Fibroblast of skin of right quadriceps (primary cell): ENCODE measurements at places on chromosomes 4 and X.

GRCh38 chr4:78298618-78299017 is 241.5 kb downstream of the FRAS1 start:
- peak; percentile 87 for DNase-seq

DNA sequence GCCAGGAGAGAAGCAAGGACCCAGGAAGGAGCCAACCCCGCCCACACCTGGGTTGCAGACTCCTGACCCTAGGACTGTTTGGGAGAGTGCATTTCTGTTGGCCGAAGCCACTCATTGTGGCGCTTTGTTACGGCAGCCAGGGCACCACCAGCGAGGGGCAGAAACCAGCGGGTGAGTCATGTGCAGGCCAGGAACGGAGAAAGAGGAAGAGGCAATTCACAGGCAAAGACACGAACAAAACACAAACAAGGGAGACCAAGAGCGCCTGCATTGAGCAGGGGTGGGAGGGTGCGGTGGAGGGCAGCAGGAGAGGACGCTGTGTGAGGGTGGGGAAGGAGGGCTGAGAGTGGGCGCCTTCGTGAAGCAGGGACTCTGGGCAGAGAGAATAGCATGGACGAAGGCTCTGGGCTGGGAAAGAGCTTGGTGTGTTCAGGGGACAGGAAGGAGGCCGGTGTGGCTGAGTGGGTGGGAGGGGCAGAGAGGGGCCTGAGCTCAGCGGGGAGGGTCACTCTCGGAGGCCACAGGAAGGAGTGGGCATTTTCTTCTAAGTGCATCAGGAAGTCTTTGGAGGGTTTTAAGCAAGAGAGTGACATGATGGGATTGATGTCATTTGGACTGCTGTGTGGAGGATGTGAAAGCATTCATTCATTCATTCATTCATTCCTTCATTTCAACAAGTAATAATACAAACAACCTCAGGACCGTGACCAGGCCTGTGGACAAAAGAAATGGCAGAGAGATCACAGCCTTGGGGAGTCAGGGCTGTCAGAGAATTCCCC is 12.2 kb upstream of the WFS1 start:
- DNase-seq, result no peak

DNA sequence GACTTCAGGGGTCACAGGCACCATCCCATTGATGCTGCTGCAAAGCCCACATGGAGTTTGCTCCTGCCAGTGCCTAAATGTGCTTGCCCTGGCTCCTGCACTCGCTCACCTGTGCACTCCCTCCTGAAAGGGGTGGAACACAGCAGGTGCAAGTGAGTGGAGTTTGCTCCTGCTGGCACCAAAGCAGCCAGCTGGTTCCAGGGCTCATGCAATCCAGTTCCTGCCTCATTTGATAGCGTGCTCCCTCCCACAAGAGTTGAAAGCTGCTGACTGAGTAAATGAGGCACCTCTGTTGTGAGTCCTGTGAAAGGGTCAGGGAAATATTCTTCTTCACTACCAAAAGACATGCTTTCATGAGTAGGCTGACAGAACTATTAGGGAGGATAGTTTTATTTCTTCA is 30.5 kb downstream of the CXCL8 start:
- DNase-seq, result no peak

DNA sequence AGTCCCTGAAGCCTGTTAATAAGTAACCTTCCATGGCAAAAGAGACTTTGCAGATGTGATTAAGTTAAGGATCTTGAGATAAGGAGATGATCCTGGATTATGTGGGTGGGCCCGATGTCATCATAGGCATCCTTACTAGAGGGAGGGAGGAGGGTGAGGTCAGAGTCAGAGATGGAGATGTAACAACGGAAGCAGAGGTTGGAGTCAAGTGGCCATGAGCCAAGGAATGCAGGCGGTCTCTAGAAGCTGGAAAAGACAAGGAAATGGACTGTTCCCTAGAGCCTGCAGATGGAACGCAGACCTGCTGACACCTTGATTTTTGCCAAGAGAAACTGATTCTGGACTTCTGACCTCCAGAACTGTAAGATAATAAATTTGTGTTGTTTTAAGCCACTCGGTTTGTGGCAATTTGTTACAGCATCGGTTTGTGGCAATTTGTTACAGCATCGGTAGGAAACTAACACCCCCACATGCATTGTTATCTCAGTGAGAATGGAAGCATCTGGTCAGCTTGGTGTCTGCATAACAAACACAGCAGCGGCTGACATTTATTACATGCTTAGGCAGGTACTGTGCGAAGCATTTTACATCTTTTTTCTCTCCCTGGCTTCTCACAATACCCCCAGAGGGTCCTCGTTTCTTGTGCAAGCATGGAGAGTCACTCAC is 55.6 kb downstream of the CLDN34 start:
- peak; percentile 55 for DNase-seq

GRCh38 chr4:54497947-54498346 is 159.8 kb upstream of the KIT start:
- no peak for DNase-seq

DNA sequence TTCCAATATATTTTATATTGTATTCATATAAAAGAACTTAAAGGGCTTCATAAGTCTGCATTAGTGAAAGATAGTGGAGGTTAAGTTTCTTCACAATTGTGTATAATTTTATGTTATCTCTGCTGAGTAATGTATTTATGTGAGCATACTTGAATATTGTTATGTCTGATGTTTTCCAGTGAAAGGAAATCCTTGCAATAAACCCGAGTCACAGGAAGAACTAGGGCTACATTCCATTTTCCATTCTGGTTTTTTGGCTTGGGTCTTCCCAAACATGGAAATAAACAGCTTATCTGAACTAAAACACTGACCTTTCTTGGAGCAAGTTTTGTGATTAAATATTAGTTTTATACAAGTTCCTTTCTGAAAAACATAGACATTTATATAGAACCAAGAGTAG is 231.3 kb upstream of the GPRIN3 start:
- DNase-seq, result no peak

DNA sequence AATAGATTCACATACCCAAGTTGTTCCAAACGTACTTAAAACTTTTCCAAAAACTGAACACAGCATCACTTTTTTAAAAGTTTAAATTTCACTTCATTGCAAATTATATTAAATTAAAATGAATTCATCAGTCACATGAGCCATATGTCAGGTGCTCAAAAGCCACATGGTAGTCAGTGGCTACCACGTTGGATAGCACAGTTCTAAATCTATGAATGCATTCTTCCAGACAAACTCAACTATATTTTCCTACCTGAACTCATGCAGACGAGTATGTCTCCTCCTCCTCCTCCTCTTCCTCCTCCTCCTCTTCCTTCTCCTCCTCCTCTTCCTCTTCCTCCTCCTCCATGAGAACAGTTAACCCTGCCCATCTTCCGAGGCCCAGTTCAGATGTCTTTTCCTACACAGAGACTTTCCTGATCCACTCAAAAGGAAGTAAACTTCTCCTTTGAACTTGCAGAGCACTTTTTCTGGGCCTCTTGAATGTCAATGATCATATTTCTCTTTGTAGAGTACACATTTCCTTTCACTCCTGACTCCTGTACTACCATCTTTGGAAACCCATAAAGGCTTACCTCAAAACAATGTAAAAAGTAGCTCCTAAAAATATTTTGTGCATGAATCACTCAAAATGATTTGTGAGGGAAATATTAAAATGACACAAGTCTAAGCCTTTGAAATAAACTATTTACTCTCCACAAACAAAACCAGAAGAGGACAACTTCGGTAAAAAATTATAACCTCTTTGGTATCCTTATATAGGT is 172.6 kb downstream of the AMELX start:
- DNase-seq, result peak; percentile 23

GRCh38 chr4:79290376-79290775 is 35.5 kb downstream of the NAA11 start:
- no peak for DNase-seq

- DNase-seq, result no peak
These were observed 6.8 kb upstream of the SORCS2 start for GRCh38 chr4:7185487-7186030.

- DNase-seq, result no peak
These were observed 412.7 kb downstream of the KCNIP4 start for GRCh38 chr4:21535898-21536297.

DNA sequence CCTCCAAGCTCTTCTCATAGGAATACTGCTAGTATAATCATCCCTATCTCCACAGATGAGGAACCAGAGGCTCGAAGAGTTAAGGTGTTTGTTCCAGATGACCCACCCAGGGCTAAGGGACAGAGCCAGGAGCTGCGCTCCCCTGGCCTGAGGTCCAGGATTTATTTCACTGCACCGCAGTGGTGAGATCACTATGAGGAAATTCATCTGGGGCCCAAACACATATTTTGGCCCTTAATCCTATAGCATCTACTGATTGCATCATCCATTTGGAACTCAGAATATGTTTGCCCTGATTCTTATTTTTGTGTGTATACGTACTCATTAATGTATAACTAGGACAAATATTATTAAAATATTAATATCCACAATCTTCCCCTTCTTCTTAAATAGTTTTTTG is 100.1 kb upstream of the RBPJ start:
- peak; percentile 79 for DNase-seq

DNA sequence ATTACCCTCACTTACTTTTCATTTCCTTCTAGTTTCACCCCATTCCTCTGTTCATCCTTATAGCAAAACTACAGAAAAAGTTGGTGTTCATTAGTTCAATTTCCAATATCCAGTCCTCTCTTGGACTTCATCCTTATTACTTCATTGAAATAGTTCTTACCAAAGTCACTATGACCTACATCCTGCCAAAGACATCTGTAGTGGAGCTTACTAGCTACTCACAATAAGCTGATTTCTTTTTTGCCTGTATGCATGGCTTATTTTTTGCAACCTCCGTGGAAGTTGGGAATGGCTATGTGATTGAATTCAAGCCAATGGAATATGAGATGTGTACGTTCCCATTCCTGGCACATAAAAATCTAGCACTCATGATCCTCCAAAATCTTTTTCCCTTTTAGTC is 4.6 kb upstream of the CDKL2 start:
- peak; percentile 7 for DNase-seq

DNA sequence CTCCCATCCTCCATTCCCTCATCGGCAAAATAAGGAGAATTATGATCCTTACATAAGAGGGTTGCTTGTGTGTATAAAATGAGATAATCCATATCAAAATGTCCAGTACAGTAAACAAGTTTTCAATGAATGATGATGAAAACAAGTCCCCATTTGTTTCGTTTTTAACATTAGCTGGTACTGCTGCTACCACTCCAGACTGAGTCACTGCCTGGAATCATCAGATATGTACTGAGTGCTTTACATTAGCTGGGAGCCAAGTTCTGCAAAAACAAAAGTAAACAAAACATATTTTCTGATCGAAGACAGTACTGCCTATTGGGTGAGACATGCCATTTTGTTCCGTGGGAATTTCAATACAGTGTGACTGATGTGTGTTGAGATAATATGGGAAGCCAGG is 123.2 kb upstream of the IGFBP7 start:
- no peak for DNase-seq

DNA sequence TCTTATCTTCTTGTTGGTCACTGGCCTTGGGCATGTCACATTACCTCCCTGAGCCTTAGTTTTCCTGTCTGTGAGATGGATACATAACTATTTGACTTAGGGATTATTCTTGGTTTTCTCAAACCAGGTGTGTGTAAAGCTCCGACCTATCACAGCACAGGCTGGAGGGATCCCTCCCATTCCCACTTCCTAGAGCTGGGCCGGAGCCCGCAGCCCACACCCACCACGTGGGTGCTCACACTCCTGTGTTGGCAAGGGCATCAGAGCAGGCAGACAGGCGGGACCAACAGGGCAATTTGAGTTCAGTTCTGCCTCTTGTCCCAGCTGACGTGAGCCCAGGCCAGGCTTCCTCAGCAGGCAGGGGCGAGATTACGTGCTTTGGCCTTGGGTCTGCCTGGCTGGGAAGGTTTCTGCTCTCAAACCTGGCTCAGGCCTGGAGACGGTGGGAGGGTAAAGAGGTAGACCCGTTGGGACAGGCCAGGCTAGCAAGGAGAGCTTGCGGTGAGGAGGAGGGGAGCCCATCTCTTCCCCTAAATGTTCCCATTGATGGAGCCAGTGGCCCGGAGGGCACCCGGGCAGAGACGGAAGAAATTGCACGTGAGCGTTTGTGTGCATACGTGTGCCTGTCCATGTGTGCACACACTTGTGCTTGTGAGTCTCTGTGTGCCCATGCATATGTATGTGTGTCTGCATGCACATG is 734 bp upstream of the SH3TC1 start:
- no peak for DNase-seq

GRCh38 chr4:119781044-119781443 is 152.4 kb upstream of the PDE5A start:
- no peak for DNase-seq

DNA sequence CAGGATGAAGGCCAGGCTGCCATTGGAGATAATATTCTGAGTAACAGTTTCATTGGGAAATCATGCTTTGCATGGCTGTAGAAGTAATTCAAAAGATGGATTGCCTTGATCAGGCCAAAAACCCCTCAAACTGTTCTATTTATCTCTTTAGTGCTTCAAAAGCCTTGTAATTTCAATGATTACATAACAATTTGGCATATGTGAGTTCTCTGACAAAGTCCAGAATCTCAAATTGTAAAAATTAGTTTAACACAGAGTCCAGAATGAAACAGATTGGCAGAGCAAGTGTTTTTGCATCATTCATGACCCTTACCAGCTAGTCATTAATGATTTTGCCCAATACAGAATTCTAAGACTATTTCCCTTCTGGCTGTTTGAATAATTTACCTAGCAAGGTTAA is 347.3 kb downstream of the SPRY1 start:
- no peak for DNase-seq

- no peak for DNase-seq
These were observed 48.3 kb upstream of the NFKB1 start for GRCh38 chr4:102452854-102453253.

DNA sequence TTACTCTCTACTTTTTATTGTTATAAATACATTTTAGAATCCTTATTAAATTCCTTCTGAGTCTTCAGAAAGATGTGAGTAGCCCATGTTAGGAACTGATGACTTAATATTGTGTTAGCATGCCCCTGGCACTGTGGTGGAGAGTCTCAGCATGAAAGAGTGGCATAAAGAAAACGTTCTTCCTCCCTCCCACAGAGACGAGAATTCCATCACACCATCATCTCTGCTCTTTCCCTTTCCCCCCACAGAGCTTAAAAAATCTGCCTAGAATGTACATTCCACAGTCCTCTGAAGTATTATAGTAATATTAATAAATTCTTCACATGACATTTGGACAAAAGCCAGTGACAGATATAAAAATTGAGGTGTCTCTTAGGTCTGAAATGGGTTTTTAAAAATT is 117.8 kb upstream of the DKK2 start:
- DNase-seq, result peak; percentile 4

GRCh38 chr4:118280501-118281218 is 72.1 kb downstream of the PRSS12 start:
- DNase-seq, result peak; percentile 78

DNA sequence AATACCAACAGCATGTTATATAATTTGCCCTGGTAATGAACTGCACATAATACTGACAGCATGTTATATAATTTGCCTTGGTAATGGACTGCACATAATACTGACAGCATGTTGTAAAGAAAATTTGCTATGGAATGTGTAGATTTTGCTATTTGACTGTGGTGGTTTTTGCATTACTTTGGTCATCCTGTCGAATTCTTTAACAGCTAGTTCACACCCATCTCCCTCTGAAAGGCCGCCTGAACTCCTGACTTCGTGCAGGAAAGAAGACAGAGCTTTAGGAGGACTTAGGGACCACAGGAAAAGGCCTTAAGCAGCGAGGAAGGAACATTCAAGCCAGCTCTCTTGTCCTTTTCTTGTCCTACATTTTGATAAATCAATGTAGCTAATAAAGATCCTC is 45.2 kb upstream of the DCLK2 start:
- DNase-seq, result peak; percentile 72
